ENCODE measurements at places on chromosomes 16 and 17.

GRCh38 chr17:56834380-56835263 is 671 bp downstream of the DGKE start:
- peaks cover 23% of the 10 kb centered on the region for H3K4me1 ChIP-seq
- peak; percentile 49 for DNase-seq
- H3K36me3 ChIP-seq, result peaks cover 28% of the 10 kb centered on the region
- H3K27ac ChIP-seq, result peak overlapping the region; percentile 25
- no peaks in the 10 kb centered on the region for H3K27me3 ChIP-seq
- H3K4me3 ChIP-seq, result peak overlapping the region; percentile 86

- no peaks in the 10 kb centered on the region for H3K27me3 ChIP-seq
- no peak overlapping the region for H3K27ac ChIP-seq
- no peaks in the 10 kb centered on the region for H3K4me1 ChIP-seq
- no peak for DNase-seq
- no peak overlapping the region for H3K4me3 ChIP-seq
- H3K36me3 ChIP-seq, result no peaks in the 10 kb centered on the region
Measured at GRCh38 chr16:79723583-79724168, 123.1 kb upstream of the MAF start.

- no peaks in the 10 kb centered on the region for H3K27me3 ChIP-seq
- H3K36me3 ChIP-seq, result peaks cover 44% of the 10 kb centered on the region
- H3K27ac ChIP-seq, result peak overlapping the region; percentile 48
- H3K4me3 ChIP-seq, result no peak overlapping the region
- peak; percentile 29 for DNase-seq
Measured at GRCh38 chr16:31064882-31065461, 9.1 kb downstream of the ZNF668 start.

DNA sequence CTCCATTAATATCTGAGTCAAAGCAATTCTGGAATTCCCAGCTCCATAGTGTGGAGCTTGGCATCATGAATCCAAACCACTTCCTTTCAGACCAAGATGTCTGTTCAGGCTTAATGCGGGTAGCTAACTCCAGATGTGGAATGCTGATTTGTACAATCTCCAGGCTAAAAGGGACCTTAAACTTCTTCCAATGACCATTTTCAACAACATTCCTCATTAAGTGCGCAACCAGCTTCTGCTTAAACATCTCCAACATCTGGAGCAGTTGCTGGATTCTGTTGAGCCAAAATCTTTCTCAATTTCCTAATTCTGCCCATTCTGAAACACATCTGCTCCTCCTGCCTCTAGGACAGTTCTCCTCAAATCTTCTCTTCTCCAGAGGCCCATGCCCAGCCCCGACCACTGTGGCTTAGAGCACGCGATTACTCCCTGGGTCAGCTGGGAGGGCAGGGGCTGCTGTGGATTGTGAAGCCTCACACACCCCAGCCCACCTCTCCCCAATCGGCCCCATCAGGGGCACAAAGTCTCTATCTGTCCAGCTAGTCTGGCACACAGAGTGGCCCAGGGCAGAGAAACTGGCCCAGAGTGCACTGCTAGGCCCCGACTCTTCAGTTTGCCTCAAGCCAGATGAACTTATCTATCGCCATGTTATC is 36.2 kb downstream of the ASPA start:
- H3K36me3 ChIP-seq, result no peaks in the 10 kb centered on the region
- H3K4me1 ChIP-seq, result no peaks in the 10 kb centered on the region
- no peaks in the 10 kb centered on the region for H3K27me3 ChIP-seq
- no peak for DNase-seq
- no peak overlapping the region for H3K4me3 ChIP-seq

- H3K36me3 ChIP-seq, result no peaks in the 10 kb centered on the region
- DNase-seq, result no peak
- peaks cover 7% of the 10 kb centered on the region for H3K4me1 ChIP-seq
- no peaks in the 10 kb centered on the region for H3K27me3 ChIP-seq
- no peak overlapping the region for H3K4me3 ChIP-seq
Measured at GRCh38 chr17:50922107-50922506, 56.0 kb upstream of the TOB1 start.

GRCh38 chr17:40564195-40564882 is 933 bp downstream of the CCR7 start:
- H3K27me3 ChIP-seq, result peaks cover 11% of the 10 kb centered on the region
- H3K4me3 ChIP-seq, result no peak overlapping the region
- DNase-seq, result peak; percentile 24
- no peaks in the 10 kb centered on the region for H3K36me3 ChIP-seq
- no peaks in the 10 kb centered on the region for H3K4me1 ChIP-seq
- H3K27ac ChIP-seq, result no peak overlapping the region

GRCh38 chr16:1333149-1333812 is at the start of gene BAIAP3:
Gene BAIAP3 (plus strand): TSS chr16:1333645. CDS start chr16:1338550, 4,905 bp downstream.
- H3K4me1 ChIP-seq, result peaks cover 19% of the 10 kb centered on the region
- DNase-seq, result no peak
- H3K27ac ChIP-seq, result no peak within 1 kb of the TSS

- DNase-seq, result no peak
- no peak overlapping the region for H3K27ac ChIP-seq
- H3K4me1 ChIP-seq, result no peaks in the 10 kb centered on the region
- H3K36me3 ChIP-seq, result peaks cover 54% of the 10 kb centered on the region
- no peak overlapping the region for H3K4me3 ChIP-seq
- no peaks in the 10 kb centered on the region for H3K27me3 ChIP-seq
Measured at GRCh38 chr17:65035704-65036103, 20.8 kb downstream of the GNA13 start.

DNA sequence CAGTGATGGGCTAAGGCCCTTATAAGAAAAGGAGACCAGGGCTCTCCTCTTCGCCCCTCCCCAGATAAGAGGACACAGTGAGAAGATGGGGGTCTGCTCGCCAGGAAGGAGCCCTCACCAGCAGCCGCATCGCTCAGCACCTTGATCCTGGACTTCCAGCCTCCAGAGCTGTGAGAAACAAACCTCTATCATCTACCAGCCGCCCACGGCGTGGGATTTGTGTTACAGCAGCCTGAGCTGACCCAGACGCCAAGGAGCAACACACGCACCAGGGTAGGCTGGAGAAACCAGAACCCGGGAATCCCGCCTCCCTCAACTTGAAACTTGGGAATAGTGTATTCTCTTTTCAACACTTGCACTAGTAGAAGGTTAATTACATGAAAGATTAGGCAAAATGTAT is 4.2 kb upstream of the ZG16B start:
- no peaks in the 10 kb centered on the region for H3K36me3 ChIP-seq
- H3K4me3 ChIP-seq, result no peak overlapping the region
- no peak overlapping the region for H3K27ac ChIP-seq
- no peak for DNase-seq
- H3K27me3 ChIP-seq, result peaks cover 13% of the 10 kb centered on the region

DNA sequence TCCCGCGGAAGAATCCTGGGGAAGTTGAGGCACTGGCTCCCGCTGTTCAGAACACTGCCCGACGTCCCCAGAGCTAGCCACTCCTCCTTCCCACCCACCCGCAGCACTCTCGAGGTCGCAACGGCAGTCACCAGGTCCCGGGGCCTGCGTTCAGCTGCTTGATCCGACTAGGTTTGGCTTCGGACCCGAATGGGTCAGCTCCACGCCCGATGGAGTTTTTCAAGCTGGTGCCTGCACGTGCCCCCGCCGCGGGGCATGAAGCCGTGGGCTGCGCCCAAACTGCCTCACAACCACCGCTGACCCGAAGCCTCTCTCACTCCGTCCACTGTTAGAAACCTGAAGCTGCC is 12.4 kb upstream of the ODF4 start:
- H3K36me3 ChIP-seq, result no peaks in the 10 kb centered on the region
- no peak overlapping the region for H3K27ac ChIP-seq
- H3K4me3 ChIP-seq, result peak overlapping the region; percentile 30
- H3K4me1 ChIP-seq, result peaks cover 7% of the 10 kb centered on the region

DNA sequence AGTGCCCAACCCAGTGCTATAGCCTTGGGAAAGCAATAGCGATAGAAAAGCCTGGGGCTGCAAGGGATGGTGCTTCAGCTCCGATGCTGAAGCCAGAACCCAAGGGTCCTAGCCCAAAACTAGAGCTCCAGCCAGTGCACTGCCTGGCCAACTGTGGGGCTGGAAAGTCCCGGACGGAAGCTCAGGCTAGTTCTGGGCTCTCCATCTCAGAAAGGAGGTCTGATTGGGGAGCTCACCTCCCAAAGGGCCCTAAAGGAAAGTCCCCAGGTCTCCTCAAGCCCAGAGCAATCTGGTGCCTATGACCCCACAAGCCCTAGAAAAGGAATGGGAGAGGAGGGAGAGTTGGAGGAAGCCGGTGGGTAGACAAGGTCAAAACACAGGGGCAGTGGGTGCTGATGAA is 2.0 kb upstream of the ABCC3 start:
- no peak for DNase-seq
- H3K36me3 ChIP-seq, result no peaks in the 10 kb centered on the region
- no peak overlapping the region for H3K27ac ChIP-seq
- peaks cover 38% of the 10 kb centered on the region for H3K4me1 ChIP-seq
- no peaks in the 10 kb centered on the region for H3K27me3 ChIP-seq

DNA sequence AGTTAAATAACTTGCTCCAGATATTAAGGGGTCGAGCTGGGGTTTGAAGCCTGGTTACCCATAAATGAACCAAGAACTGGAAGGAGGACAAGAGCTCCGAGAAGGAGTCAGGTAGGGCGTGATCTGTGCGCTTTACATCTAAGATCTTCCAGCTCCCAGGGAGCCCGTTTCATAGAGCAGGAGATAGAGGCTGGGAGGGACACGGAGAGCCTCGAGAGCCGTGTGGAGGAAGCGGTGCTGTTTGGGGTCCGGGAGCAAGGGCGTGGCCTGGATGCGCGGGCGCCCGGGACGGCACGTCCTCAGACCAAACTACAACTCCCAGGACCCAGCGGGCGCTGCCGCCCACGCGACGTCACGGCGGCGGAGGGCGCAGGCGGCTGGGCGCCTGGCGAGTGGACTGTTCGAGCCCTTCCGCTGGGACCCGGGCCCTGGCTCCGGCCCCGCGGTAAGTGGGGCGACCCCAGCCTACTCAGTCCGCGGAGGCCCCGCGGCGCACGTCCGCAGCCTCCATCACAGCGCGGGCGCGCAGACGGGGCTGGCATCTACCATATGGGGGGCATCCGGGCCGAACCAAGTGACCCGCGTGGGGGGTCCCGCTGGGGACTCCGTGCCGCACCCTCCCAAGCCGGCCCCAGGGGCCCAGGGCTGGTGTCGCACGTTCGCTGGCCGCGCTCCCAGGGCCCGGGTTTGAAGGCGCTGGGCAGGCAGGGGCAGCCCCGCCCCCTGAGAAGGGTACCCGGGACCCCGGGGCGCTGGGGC is at the start of gene BCKDK:
Gene BCKDK (plus strand): TSS at position 352 of the 759 bp plus-strand sequence. CDS start 838 bp downstream, outside the sequence.
- peak within 1 kb of the TSS; percentile 68 for H3K27ac ChIP-seq
- peaks cover 51% of the 10 kb centered on the region for H3K36me3 ChIP-seq

GRCh38 chr17:2233441-2233947 is 70.1 kb downstream of the SMG6 start:
- peak; percentile 58 for DNase-seq
- H3K27me3 ChIP-seq, result no peaks in the 10 kb centered on the region
- H3K27ac ChIP-seq, result peak overlapping the region; percentile 77
- peaks cover 51% of the 10 kb centered on the region for H3K4me1 ChIP-seq

DNA sequence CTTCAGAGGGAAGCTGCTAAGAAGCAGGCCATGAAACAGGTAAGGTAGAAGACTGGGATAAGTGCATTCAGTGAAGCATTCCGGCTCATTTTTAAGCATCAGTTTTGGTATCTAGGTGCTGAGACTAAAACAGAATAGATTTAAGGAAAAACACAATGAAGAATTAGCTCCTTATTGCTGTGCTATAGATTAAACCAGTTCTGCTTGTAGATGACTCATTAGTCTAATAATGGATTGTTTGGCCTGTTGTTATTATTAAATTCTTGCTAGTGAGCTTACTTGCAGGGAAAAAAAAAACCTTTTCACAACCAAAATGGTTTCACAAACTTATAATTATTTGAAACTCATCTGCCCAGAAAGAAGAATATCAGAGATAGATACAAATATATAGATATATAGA is 55.9 kb downstream of the NSRP1 start:
- H3K4me3 ChIP-seq, result no peak overlapping the region
- no peaks in the 10 kb centered on the region for H3K27me3 ChIP-seq
- no peak for DNase-seq
- no peak overlapping the region for H3K27ac ChIP-seq
- H3K4me1 ChIP-seq, result no peaks in the 10 kb centered on the region
- H3K36me3 ChIP-seq, result peaks cover 59% of the 10 kb centered on the region

DNA sequence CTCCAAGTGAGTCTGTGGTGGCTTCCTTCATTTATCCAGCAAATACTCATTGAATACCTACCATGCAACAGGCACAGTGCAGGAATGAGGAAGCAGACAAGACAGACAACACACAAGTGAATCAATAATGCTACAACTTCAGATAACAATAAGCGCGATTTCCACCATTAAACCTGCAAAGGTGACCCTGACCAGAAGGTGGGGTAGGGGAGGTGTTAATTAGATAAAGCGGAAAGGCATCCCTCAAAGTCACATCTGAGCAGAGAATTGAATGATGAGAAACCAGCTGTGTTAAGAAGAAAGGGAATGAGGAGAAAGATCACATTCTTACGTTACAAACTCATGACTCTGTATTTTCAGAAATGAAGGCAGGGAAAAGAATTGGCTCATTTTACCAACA is 26.3 kb downstream of the ZZEF1 start:
- no peaks in the 10 kb centered on the region for H3K27me3 ChIP-seq
- no peak overlapping the region for H3K4me3 ChIP-seq
- no peak overlapping the region for H3K27ac ChIP-seq
- H3K36me3 ChIP-seq, result peaks cover 52% of the 10 kb centered on the region

GRCh38 chr17:17150448-17150800 is 55.7 kb downstream of the PLD6 start:
- H3K36me3 ChIP-seq, result peaks cover 91% of the 10 kb centered on the region
- H3K4me1 ChIP-seq, result peaks cover 55% of the 10 kb centered on the region
- no peak for DNase-seq

GRCh38 chr16:8474587-8474986 is 115.7 kb downstream of the TMEM114 start:
- H3K4me1 ChIP-seq, result no peaks in the 10 kb centered on the region
- no peak overlapping the region for H3K27ac ChIP-seq
- DNase-seq, result no peak
- H3K36me3 ChIP-seq, result no peaks in the 10 kb centered on the region
- no peak overlapping the region for H3K4me3 ChIP-seq
- H3K27me3 ChIP-seq, result no peaks in the 10 kb centered on the region

GRCh38 chr16:57485916-57486857 is at the start of gene DOK4:
Gene DOK4 (minus strand): TSS chr16:57486493. CDS start chr16:57479507, 6,986 bp downstream.
- H3K4me1 ChIP-seq, result peaks cover 14% of the 10 kb centered on the region
- H3K27me3 ChIP-seq, result no peaks in the 10 kb centered on the region
- no peaks in the 10 kb centered on the region for H3K36me3 ChIP-seq
- H3K4me3 ChIP-seq, result peak within 1 kb of the TSS; percentile 57

DNA sequence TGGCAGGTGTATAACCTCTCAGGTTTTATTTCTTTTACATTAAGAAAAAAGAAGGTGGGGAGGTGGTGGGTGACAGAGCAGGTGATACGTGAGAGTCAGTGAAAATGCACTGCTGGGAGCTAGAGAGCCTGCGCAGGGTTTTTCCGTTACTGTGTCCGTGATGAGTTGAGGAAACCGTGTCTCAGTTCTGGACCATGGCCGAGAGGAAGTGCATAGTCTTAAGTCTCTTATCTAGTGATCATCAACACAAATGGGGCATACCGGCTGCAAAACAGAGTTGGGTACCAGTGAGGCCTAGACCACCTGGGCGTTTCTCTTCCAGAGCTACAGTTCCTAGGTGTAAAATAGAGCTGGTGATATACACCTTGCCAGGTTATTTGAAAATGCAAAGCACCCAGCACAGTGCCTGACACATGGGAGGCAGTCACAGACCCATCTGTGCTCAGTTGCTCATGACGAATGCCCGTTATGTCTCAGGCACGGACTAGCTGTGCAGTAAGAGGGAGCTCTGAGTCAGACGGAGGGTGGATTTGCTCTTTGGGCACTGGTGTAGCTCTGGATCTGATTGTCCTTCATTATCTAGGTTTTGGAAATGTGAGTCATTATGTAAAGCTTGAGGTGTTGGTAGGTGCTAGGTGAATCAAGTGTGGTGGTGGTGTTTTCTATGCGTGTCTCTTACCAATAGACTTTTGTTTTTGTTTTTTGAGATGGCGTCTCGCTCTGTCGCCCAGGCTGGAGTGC is 60.9 kb downstream of the RPTOR start:
- H3K36me3 ChIP-seq, result no peaks in the 10 kb centered on the region
- no peak overlapping the region for H3K27ac ChIP-seq
- DNase-seq, result no peak
- no peak overlapping the region for H3K4me3 ChIP-seq
- H3K27me3 ChIP-seq, result no peaks in the 10 kb centered on the region
